ENCODE measurements at places on chromosomes 7 and 10.

GRCh38 chr7:151272877-151273276 lies 24.4 kb upstream of the SMARCD3 start:
- DNase-seq: no peak

DNA sequence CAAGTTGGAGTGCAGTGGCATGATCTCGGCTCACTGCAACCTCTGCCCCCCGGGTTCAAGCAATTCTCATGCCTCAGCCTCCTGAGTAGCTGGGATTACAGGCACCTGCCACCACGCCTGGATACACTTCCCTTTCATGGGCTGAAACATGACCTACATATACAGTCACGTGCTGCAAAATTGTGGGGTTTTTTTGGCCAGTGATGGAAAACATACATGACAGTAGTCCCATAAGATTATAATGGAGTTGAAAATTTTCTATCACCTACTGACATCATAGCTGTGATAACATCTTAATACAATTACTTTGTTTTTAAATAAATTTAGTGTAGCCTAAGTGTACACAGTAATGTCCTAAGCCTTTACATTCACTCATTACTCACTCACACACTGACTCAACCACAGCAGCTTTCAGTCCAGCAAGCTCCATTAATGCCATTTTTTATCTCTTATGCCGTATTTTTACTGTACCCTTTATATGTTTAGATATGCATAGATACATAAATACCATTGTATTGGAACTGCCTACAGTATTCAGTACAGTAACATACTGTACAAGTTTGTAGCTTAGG lies 79.9 kb upstream of the TMEM196 start:
- no peak for DNase-seq

DNA sequence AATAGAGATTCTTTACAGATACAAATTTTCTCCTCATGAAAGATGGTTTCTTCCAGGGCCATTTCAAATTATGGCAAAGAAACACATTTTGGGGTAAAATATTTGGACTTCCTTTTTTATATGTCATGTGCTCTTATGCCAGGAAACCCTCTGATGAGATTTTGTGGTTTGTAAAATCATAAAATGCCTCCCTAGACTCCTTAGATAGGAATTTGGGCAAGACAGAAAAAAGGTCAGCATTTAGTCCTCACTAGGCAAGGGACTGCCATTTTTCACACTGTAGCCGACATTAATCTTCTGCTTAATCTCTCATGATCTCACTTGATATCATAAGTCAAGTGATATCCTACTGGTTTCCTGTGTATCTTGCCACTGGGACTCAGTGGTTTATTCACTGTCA lies 286.4 kb downstream of the ARHGAP12 start:
- DNase-seq: no peak

DNA sequence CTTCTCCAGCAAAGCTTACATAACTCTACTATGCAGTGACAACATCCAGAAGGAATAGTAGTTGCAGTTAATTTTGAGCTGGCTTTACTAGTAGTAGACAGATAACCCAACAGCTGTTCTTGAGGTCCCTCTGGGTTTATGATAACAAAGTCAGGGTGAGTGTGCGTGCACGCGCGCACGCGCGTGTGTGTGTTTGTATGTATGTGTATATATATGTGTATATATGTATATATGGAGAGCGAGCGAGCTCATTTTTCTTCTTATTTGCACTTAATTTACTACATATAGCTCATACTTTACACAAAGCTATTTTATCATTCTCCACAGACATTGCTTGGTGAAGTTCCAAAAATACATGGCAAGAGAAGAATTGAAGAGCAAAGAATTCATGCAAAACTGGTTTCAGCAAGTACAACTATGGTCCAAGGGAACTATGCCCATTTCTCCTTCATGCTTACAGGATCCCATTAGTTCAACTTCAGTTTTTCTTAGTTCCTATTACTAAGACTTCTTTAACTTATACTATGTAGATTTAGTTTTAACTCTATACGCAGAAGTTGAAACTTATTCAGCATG lies 105.9 kb upstream of the TMEM168 start:
- no peak for DNase-seq

- no peak for DNase-seq
Observed at GRCh38 chr7:141221007-141221612, 147.2 kb downstream of the TMEM178B start.

DNA sequence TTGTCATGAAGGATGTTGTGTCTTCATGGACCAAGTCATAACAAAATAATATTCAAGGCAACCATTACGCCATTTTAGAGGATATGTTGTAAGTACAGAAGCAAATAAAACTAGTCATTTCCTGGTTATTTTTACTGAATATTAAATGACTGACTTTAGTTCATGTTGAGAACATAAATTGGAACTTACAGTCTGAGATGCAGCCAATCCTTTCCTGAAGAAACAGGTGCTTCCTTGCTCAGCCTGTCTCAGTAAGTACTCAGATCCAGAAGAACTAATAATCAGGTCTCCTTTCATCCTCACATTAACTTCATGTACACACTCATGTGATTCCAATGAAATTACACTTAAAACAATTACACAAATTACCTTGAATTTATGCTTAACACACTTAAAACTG lies 12.3 kb downstream of the SEMA3A start:
- DNase-seq: no peak
